ENCODE measurements at places on chromosomes 7 and 10. TPM values are rescaled to one million over a fixed set of nuclear protein-coding genes. Genes with fewer than 3 reads are reported as not detected.

Gene SLC13A4
- 0.50 TPM for total RNA-seq

Gene SCART1
- 1.3 TPM for total RNA-seq

DNA sequence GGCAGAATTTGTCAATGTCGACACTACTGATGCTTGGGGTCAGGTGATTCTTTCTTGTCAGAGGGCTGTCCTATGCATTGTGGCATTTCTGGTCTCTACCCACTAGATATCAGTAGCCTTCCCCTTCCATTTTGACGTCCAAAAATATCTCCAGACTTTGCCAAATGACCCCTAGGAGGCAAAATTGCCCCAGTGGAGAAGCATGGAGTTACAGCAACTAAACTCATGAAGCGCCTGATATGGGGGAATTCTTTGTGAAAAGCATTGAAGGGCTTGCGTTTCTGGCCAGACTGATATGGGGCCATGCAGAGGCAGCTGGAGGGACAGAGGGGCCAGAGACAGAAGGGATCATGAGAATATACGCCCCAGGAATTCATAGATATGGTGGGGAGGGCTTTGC, 43.6 kb downstream of the ADRB1 start:
- no peak for DNase-seq

- DNase-seq: peak; percentile 57
These were observed 26.3 kb downstream of the DNMBP start for GRCh38 chr10:99983280-99983988.

- DNase-seq: no peak
These were observed 22.4 kb upstream of the TSGA13 start for GRCh38 chr7:130708766-130709165.

DNA sequence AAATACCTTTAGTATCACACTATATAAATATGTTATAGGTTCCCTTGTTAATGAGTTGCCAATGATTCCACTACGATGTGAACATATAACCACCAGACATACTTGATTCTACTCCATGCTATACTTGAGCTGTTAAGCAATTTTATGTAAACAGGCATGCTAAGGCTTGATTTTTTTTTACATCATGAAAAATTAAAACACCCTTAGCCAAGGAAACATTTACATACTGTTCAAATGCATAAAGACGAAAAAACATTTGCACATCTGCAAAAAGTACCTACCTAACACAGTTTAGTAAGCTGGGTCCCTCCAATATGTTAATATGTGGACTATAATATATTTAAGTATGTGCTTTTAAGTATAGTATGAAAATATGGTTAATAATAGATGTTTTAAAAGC, 9.0 kb upstream of the CABCOCO1 start:
- no peak for DNase-seq

DNA sequence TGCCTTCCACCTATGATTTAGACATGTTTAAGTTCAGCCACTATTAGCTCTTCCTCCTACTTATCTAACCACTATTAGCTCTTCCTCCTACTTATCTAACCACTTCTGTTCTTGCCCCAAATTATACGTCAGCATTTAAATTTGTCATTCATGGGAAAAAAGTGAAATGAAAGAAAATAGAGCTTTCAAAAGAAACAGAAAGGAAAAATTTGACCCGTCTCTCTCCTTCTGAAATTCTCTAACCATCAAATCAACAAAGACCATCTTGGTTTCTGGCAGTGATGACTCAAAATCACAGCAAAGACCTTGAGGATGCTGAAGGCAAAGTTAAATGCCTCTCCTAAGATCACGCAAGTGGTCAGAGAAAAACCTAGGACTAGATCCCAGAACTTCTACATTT, 2.6 kb downstream of the LIPA start:
- no peak for DNase-seq

Data from fibroblast of lung (primary cell).